ENCODE measurements at places on chromosomes 7 and 10.

DNA sequence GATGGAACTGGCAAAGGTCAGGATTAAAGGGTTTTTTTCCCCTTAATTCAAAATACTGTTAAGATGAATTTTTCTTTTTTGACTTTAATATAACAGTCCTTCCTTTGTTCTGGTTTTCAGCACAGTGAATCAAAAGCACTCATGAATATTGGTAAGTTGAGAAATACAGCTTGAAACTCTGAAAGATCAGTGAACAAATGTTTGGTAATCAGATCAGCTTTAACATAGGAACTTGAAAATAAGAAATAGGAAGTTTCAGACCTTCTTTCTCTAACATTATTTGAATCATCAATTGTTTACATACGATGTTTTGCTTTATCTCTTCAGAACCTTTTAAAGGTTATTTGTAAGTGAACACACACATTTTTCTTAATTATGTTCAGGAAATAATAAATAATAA lies 90.5 kb downstream of the SGMS1 start:
- no peak for DNase-seq

DNA sequence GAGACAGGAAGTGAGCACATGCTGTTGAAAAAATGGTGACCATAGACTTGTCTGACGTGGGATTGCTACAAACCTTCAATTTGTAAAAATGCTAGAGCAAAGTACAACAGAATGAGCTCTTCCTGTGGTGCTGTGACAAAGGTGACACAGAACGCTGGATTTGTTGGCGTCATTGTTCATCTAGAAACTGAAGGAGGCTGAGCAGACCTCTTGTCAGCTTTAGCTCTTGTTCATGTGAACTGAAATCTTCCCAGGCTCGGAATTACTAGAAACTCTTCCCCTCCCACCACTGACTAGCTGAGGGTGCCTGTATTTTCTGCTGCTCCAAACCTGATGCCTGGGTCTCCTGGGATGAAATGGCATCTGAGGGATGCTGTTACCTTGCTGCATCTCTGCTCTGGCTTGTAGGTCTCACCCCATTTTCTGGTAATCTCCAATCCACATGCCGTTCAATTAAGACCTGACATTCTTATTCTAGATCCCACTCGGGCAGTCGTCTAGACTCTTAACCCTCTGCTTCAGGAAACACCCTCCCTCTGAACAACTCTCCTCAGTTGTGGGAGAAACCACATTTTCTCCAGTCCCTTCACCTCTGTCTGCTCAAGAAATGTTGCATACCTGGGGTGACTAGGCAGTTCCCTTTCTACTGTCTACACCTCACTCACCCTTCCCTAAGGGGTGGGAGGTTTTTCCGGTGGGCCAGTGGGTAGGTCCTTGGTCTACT lies 349.3 kb downstream of the CXCL12 start:
- no peak for DNase-seq

DNA sequence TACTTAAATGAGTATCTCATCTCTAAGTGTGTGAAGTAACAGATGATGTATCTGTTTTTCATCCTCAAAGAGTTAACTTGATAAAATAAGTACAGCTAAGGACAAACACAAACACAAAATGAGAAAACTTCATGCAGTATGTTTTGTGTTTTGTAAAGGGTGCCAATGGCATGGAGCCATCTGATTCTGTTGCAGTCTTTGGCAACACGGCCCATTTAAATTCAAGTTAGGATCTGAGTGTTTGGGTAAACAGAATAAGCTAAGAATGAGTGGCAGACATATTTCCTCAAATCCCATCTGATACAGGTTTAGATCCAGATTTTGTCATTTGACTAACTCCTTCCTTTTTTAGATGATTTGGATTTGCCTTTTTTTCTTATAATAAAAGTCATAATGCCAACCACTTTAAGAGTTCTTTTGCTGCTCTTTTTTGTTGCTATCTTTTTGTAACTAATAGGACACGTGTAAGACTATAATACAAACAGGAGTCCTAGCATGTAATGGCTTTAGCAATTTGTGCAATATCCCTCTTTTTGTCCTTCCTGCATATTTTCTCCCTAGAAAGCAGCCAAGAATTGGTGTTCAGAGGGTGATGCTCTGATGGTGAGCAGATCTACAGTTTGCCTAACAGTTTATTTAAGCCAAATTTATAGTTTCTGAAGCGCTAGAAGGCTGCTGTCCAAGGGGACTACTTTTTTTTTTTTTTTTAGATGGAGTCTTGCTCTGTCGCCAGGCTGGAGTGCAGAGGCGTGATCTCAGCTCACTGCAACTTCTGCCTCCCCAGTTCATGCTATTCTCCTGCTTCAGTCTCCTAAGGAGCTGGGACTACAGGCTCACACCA lies 18.9 kb upstream of the ACTA2 start:
- DNase-seq, result no peak

DNA sequence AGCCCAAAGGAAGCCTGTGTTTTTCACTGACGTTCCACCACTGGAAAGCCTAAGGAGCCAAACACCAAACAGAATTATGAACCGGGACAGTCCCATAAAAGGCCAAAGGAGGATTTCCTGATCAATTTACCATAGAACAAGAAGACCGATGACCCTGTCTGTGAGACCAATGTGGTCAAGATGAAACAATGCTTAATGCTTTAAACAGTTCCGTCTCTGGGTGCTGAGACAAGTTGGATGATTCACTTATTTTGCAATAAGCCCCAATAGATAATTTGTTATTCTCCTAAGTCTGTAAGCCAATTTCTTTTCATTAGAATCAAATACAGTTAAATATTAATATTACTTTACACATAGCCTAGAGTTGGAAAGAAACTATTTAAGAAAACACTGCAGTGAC lies 134.9 kb downstream of the MICU1 start:
- no peak for DNase-seq

GRCh38 chr7:50425318-50425717 lies 24.8 kb downstream of the FIGNL1 start:
- DNase-seq, result no peak

GRCh38 chr7:92359801-92360200 lies 87.5 kb upstream of the GATAD1 start:
- DNase-seq, result no peak

DNA sequence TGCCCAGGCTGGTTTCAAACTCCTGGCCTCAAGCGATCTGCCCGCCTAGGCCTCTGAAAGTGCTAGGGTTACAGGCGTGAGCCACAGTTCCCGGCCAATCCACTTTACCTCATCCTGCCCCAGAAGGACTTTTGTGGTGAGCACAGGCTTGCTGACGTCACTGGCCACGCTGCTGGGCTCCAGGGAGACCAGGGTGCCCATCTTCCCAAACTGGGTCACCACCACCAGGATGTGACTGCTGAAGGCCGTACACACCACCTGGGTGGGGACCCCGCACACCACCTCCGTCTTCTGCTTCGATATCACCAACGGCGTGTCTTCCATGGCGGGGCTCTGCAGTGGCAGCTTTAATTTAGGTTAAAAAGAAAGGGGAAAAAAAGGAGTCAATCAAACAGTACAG lies 816 bp downstream of the PSMG3 start:
- DNase-seq, result no peak

GRCh38 chr7:112103246-112103645 lies 103.0 kb downstream of the DOCK4 start:
- no peak for DNase-seq

GRCh38 chr7:151468217-151469018 lies 28.5 kb upstream of the CRYGN start:
- no peak for DNase-seq

DNA sequence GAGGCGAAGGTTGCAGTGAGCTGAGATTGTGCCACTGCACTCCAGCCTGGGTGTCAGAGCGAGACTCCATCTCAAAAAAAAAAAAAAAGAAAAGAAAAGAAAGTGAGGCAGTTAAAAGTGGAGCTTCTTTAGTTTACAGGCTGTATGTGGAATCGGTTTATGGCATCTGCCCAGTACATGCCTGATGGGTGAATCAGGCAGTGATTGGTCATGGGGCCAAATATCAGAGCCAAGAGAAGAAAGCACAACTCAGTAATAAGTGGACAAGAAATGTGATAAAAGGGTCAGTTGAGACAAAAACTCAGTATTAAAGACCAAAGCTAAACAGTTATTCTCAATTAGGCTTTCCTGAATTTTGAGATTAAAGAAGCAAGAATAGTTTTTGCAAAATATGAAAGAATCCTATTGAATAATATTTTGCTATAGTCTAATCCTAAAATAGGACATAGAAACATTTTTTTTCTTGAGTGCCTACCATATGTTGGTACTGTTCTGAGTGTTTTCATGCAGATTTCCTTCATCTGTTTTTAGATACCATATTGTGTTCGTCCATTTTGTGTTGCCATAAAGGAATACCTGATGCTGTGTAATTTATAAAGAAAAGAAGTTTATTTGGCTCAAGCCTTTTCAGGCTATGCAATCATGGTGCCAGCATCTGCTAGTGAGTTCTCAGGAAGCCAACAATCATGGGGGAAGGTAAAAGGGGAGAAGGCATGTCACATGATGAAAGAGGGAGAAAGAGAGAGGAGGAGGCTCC lies 14.4 kb downstream of the CDC14C start:
- no peak for DNase-seq
